Psoas muscle (tissue), 8 donors: ENCODE measurements at places on chromosomes 6 and 20. TPM values are rescaled to one million over a fixed set of nuclear protein-coding genes. Genes with fewer than 3 reads are reported as not detected.

MEI4 gene
- polyA plus RNA-seq, result under 0.01 TPM

PHF1 gene
- 78.3 TPM for polyA plus RNA-seq

ZNF341 gene
- 3.0 TPM for polyA plus RNA-seq

ZFP57 gene
- 0.08 TPM for polyA plus RNA-seq

DNA sequence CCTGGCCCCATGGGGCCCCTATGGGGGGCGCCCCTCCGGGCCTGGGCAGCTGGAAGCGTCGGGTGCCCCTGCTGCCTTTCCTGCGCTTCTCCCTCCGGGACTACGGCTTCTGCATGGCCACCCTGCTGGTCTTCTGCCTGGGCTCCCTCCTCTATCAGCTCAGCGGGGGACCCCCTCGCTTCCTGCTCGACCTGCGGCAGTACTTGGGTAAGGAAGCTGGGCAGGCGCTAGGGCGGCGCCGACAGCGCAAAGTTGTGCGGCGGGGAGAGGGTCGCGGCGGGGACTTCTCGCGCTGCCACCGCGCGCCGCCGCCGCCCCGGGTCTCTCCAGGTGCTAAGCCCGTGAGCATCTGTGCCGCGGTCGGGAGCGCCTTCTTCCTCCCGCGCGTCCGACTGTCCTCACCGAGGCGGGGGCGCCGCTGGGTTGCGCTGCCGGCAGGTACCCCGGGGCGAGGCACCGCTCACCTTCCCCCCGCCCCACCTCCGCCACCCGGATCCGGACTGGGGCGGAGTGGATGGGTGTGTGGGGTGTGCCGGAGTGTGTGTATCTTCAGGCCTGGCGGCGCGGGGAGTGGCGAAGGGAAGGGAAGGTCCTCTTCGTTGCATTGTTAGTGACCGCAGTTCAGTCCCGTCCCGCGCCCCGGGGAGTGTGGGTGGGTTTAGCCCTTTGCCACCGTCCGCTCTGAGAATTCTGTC, 788 bp downstream of the UST start:
- no peaks in the 10 kb centered on the region for H3K4me1 ChIP-seq
- no peaks in the 10 kb centered on the region for H3K36me3 ChIP-seq
- peak overlapping the region; percentile 57 for H3K27ac ChIP-seq
- DNase-seq, result peak; percentile 40
- peak overlapping the region; percentile 78 for H3K4me3 ChIP-seq

DNA sequence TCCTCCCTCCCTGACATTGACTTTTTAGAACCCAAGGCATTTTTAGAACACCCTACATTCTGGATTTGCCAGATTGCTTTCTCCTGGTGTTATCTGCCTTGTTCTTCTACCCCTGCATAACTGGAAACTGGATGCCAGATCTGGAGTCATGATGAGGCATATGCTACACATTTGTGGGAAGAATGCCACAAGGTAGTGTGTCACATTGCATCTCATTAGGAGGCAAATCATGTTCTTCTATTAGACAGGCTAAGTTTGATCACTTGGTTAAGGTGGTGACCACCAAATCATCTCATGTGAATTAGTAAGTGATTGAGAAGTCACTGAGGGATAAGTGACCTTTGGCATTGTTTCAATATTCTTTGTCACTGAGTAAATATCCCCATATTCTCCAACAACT, 12.9 kb upstream of the NKX2-2 start:
- H3K4me1 ChIP-seq, result peaks cover 3% of the 10 kb centered on the region
- peaks cover 25% of the 10 kb centered on the region for H3K27me3 ChIP-seq
- DNase-seq, result no peak
- no peaks in the 10 kb centered on the region for H3K36me3 ChIP-seq

DNA sequence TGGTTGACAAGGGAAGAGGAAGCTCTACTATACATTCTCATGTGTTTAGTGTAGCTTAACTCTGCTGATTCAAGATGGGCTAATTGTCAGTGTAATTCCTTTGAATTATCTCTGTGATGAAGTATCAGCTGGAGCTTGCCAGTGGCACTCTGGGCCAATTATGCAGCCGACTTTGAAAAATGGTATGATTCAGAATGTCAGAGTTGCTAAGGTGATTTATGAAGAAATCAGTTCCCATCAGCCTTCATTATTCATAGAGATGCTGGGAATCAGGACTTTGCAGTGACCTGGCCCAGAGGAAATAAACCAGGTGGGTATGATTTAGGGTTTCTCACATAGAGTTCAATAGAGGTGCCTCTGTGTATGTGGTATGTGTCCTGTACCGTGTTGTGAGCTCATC, 33.4 kb downstream of the KCNS1 start:
- H3K27ac ChIP-seq, result no peak overlapping the region
- peaks cover 10% of the 10 kb centered on the region for H3K4me1 ChIP-seq
- no peak for DNase-seq
- H3K36me3 ChIP-seq, result no peaks in the 10 kb centered on the region
- H3K4me3 ChIP-seq, result no peak overlapping the region

- H3K4me3 ChIP-seq, result peak overlapping the region; percentile 85
- H3K4me1 ChIP-seq, result peaks cover 23% of the 10 kb centered on the region
- no peaks in the 10 kb centered on the region for H3K36me3 ChIP-seq
Observed at GRCh38 chr6:17985934-17986655, 1.3 kb downstream of the KIF13A start.
